ENCODE measurements at places on chromosomes 5 and 9.

GRCh38 chr5:170151097-170151831 lies 45.6 kb downstream of the FOXI1 start:
- DNase-seq = peak; percentile 30

GRCh38 chr5:76256116-76256889 lies 146.8 kb upstream of the IQGAP2 start:
- peak; percentile 22 for DNase-seq

DNA sequence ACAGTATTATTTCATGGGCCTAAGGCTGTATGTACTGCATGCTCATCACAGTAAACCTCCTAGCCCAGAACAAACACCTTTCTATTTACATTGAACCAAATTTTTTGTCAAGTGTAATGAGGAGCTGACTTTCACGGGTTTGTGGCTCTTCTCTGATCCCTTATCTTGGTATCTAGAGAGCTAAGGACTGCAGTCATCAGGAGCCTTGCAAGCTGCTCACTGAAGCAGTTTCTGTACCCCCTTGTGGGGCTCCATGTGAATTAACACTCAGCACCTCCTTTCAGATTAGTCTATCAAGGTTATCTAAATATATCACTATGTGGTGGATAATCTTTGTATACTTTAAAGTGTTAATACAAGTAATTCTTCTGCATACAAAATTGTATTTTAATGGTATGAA lies 108.2 kb downstream of the AUH start:
- DNase-seq = no peak

DNA sequence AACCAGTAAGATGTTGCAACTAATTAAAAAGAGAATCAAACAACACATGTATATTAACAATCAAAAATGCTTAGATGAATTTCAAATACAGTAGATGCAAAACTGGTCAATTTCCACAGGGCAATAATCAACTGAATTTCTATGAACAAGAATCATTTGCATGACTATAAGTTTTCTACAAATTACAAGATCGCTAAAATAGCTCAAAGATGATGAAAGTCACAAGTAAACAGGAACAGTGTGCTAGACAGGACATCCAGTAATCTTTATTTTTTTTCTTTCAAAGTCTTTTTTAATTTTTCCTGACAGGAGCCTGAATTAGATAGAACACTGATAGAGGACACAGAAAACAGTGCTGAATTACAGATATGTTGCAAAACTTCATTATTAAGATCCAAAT lies 608.2 kb upstream of the DAB2 start:
- no peak for DNase-seq

DNA sequence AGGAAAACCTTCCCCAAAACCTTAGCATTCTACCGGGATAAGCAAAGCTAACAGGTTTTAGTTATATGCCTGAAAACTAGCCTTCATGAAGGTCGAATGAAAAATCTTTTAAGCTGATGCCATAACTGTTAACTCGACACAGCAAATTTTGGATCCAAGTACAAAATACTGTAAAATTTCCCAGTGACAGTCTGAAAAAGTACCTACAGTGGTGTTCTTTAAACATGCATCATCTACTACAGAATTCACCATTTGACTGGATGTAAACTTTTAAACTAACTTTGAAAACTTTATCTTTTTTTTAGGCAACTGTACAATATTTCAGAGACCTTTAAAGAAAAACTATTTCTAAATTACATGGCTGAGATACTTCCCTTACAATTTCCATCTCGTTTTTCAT lies 791 bp downstream of the RAPGEF6 start:
- DNase-seq = no peak

- no peak for DNase-seq
Observed at GRCh38 chr5:111839438-111839837, 82.4 kb upstream of the NREP start.

GRCh38 chr9:16099732-16100536 lies 547.1 kb downstream of the CCDC171 start:
- DNase-seq = no peak

DNA sequence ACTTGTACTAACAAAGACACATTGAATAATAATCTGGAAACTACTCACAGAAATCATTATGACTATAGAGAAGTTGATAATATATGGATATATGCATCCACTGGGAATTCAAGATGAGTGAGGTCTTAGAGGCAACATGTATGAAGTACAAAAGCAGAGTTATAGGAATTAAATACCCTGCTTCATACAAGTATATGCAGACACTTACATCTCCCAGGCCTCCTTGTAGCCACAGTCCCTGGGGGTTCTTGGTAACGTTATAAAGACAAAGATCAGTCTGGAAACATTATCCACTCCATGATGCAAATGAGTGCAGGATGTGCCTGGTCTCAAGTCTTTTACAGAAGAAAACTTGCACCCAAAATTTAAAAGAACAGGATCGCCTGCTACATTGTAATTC lies 92.4 kb upstream of the ANXA1 start:
- DNase-seq = no peak

DNA sequence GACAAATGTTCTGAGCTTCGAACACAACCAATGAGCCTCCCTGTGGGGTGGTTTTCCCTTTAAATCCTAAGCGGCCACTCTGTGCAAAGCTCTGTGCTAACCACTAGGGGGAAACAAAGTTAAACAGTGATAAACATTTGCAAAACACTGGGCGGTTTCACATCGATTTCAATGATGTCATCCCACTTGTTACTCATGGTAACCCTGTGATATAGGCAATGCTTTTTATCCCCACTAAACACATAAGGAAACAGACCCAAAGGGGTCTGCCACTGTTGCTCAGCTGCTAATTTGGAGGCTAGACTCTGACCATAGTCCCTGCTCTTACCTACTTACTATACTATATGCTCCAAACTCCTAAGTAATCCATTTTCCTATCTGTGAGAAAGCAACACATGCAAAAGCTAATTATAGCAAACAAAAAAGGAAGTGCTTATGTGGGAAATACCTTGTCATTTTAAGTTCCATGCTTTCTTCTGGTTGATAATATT lies 57.3 kb downstream of the PTPN3 start:
- DNase-seq = peak; percentile 50

- no peak for DNase-seq
Observed at GRCh38 chr9:133971121-133971951, 20.8 kb downstream of the VAV2 start.

DNA sequence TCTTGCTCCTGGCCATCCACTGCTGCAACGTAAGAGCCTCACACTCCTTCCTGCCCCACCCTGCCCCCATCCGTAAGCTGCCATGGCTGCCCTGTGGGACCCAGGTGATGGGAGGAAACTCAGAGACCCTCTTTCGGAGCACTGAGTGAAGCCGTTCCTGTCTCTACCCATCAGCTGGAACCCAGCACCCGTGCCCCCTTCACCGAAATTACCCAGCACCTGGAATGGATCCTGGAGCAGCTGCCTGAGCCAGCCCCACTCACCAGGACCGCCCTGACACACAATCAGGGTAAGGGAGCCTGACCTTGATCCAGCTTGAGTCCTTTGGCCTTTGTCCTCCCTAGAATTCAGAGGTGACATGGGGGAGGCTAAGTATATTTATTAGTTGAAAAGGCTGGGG lies 3.2 kb downstream of the TESK1 start:
- no peak for DNase-seq

GRCh38 chr5:5316334-5316733 lies 106.1 kb upstream of the ICE1 start:
- no peak for DNase-seq

GRCh38 chr9:85168412-85168811 lies 498.9 kb downstream of the NTRK2 start:
- no peak for DNase-seq

GRCh38 chr5:146852089-146852488 lies 26.5 kb downstream of the PPP2R2B start:
- DNase-seq = no peak

- DNase-seq = no peak
Observed at GRCh38 chr9:24487946-24488345, 57.8 kb downstream of the IZUMO3 start.

- no peak for DNase-seq
Observed at GRCh38 chr9:22216730-22217172, 207.6 kb upstream of the CDKN2B start.

DNA sequence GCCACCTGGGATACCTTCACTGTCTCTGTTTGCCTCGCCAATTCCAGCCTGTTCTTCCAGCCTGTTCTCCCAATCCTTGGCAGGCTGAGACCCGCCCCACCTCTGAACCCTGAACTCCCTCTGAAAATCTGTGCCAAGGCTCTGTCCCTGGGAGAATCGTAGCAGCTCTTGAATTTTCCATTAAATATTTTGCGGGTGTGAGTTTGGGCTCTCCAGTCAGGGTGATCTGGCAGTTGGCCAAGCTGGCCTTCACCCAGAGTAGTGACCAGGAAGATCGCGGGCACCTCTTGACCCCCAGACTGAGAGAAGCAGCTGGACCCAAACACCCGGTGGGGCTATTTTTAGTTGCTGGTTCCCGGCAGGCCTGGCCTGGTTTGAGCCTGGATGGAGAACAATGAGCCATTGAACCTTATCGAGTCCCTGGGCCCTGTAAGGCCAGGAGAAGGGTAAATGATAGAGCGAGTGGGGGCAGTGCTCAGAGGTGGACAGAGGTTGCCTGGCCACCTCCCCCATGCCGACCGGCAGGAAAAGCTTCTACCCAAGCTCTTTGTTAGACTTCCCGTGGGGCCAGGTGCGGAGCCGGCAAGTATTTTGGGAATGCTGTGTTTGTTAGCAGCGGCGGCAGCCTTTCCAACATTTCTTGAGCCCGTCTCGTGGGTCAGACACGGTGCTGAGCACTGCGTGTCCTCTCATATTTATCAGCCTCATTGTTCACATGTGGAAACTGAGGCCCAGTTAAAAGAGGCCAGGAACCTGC lies 146.2 kb downstream of the RGS3 start:
- no peak for DNase-seq

DNA sequence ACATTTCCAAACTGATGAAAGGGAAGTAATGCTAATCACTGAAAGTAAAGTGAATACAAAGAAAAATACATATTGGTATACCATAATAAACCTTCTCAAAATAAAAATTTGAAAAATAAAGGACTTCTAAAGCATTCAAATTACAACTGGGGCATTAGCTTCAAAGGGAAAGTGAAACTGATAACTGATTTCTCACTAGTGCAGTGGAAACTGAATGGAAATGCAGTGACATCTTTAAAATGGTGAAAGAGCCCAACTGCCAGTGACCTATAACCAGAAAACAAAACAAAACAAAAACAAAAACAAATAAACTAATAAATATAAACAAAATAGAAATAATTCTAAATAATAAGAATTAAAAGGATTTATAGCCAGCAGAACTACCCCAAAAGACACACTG lies 297.5 kb upstream of the GRIN3A start:
- no peak for DNase-seq

GRCh38 chr9:107229241-107229741 lies 53.8 kb upstream of the RAD23B start:
- no peak for DNase-seq

DNA sequence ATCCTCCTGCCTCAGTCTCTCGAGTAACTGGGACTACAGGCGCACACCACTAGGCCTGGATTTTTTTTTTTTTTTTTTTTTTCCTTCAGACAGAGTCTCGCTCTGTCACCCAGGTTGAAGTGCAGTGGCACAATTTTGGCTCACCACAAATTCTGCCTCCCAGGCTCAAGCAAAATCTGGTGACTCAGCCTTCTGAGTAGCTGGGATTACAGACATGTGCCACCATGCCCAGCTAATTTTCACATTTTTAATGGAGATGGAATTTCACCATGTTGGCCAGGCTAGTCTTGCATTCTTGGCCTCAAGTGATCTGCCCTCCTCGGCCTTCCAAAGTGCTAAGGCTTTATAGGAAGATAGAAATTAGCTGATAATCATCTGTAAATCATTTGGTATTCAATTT lies 43.9 kb downstream of the NSA2 start:
- DNase-seq = no peak

GRCh38 chr5:97968346-97968745 lies 785.3 kb upstream of the RIOK2 start:
- no peak for DNase-seq

DNA sequence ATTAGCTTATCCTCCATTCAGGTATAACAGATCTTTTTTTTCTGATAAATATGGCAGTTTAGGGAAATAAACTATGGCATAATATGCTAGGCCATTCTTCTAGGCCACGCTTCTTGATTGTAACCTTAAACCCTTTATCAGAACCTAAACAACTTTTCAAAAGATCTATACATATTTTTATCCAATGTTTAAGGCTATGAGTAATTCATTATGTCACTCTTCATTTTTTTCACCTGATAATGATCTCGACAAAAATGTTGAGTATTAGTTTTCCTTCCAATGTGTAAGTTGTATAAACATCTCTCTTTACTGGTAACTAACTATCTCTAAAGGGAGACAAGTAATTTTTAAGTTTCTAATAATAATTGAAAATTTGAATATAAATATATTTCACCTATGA lies 2.4 kb upstream of the PCDHB4 start:
- no peak for DNase-seq

DNA sequence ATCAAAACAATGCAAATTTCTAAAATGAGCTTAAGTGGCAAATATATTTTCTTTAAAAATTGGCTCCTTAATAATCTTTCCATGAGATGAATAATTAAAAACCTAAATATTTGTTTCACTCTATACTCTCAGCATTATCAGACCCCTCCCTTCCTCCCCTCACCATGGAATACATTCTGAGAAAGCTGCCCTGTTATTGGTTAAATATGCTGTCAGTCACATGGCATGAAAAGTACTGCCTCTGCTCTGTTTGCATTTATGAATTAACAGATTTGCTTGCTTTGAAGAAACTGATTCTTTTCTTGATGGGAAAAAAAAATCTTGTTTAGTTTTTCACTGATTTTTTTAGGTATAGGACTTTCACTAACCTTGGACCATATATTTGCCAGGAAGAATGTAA lies 17.0 kb upstream of the RPS23 start:
- no peak for DNase-seq

- DNase-seq = peak; percentile 37
Observed at GRCh38 chr5:91059409-91059808, 323.7 kb downstream of the ARRDC3 start.

DNA sequence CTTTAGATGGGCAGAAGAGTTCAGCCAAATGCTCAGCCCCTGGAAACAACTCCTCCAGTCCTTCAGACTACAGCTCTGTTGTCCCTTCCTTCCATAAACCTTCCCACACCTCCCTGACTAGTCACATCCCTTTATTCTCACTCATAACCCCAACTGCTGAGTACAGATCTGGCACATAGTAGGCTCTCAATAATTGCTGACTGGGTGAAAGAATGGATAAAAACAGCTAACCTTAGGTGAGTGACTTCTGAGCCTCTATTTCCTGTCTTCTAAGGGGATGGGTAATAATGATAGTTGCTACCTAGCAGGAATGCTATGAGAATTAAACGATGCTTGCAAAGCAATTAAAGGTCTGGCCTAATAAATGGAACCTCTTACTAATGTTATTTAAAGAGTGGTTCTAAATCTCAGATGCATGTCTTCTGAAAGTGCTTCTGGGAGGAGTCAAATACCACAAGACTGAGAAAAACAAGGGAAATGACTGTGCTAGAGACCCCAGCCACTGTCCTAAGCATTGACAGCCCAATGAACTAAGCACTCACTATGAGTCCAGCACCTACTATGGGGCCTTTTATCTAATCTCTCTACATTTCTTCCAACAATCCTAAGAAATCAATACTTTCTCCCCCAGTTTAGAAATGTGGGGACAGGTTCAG lies 2.5 kb upstream of the NR6A1 start:
- no peak for DNase-seq

GRCh38 chr5:14229181-14229580 lies 86.0 kb downstream of the TRIO start:
- no peak for DNase-seq

GRCh38 chr5:3535414-3536211 lies 60.0 kb upstream of the IRX1 start:
- DNase-seq = no peak

Data from GM06990 (cell line).